ENCODE measurements at places on chromosomes 3 and 15.

DNA sequence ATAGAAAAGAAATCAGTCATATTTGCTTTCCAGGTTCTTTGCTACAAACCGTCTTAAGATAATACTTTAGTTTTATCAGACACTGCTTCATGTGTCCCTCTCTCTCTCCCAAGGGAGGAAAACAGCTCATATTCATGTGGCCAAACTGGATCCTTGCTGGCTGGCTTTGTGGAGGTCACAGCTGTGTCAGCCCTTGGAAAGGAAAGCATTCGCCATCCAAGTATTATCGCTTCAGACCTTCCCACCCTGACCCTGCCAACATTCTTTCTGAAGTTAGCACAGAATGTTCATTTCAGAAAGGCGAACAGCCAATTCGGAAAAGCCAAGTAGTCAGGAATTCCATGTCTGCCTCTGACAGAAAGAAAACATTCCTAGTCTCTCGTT lies 213.6 kb downstream of the FEZF2 start:
- no peak for DNase-seq

DNA sequence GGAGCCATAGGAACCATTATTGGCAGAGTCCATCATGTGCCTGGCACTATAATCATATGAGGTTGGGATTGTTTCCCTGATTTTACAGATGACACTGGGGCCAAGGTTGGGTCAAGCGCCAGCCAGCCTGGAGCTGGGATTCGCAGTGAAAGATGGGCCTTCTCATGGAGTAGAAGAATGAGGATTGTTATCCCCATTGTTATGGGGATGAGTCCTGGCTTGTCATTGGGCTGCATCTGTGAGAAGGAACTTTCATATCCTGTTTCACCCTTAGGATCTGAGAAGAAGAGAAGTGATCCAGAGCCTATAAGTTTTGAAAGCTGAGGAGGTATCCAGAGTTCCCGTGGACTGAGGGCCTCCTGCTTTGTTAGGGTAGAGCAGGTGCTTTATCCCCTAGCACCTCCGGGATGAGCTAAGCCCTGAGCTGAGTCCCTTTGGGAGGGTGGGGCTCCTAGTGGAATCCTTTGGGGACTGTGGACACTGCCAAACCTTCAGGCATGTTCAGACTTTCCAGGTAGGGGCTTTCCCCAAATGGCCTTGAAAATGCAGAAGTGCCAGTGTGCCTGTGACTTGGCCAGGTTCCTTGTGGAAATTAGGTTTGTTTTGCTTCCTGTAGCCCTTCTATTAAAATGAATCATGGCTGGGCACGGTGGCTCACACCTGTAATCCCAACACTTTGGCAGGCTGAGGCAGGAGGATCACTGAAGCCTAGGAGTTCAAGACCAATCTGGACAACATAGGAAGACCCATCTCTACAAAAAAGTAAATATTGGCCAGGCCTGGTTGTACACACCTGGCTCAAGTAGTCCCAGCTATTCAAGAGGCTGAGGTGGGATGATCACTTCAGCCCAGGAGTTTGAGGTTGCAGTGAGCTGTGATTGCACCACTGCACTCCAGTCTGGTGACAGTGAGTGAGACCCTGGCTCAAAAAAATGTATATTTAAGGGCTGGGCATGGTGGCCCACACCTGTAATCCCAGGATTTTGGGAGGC lies 30.2 kb upstream of the BSN start:
- DNase-seq = no peak

- DNase-seq = no peak
Measured at GRCh38 chr15:92620991-92621390, 34.6 kb downstream of the FAM174B start.

DNA sequence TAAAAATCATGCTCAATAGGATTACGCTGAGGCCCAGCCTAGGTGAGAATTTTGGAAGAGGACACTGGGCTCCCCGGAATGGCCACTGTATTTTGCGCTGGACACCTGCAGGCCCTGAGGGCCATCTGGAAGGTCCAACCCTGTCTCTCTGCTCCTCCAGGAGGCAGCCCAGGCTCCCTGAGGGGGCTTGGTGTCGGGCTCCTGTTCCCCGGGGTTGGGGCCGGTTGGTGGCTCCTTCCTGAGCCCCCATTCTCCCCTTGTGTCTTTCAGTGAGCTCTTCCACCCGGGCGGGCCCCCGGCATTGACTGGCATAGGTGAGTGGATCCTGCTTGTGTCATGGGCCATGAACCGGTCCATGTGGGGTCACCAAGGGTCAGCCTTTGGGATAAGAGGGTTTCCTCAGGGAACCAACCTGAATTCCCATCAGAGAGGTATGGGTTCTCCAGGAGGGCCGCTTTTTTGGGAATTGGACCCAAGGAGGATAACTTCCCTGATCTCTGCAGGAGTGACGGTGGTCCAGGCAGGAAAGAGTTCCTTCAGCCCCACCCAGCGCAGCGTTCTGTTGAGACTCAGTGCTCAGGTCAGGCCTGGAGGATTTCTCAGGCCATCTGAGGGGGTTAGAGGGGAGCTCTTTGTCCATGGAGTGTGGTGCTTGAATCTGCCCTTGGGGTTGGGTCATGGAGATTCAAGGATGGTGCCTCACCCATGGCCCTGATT lies 187.8 kb downstream of the UBE3A start:
- no peak for DNase-seq
